ENCODE measurements at places on chromosomes 3 and 15.
A peak's percentile ranks its signal among the peaks of the same experiment; 100 is the strongest.

DNA sequence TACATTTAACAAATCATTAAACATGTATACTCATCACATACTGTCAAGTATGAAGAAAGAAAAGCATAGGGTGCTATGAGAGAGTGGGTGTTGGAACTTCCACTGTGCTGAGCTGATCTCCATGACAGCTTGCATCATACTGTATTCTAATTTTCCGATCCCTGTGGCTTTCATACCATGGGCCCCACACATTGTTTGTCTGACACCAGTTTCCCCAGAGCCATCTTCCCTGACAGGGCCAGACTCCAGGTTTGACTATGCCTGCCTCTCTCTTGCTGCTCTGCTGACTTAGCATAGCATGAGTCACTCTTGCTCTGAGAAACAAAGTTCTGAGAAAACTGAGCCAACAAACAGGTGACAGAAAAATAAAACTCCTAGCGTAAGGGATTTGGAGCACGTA, 37.0 kb upstream of the CASR start:
- no peak for DNase-seq

DNA sequence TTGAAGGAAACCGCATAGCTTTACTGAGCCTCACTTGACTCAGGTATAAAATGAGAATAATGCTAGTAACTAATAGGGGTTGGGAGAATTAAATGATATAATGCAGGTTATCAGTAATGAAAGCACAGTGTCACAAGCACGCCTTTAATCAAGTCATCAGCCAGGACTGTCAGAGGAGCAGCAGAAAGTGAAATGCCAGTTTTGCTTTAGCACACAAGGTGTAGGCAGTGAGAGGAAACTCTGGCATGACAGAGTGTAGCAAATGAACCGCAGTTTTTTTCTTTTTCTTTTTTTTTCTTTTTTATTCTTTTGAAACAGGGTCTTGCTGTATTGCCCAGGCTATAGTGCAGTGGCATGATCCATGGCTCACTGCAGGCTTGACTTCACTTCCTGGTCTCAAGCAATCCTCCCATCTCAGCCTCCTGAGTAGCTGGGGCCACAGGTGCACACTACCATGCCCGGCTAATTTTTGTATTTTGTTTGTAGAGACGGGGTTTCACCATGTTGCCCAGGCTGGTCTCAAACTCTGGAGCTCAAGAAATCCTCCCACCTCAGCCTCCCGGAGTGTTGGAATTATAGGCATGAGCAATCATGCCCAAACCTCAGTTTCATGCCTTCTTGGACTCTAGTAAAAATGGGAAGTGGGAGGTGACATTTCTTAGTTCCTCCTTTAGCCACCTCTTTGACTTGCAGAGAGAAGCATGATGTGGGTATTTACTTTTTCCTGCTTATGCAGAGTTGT, 9.7 kb upstream of the SCAANT1 start:
- DNase-seq, result no peak

- no peak for DNase-seq
Measured at GRCh38 chr3:13693441-13693840, 144.5 kb downstream of the FBLN2 start.

- no peak for DNase-seq
Measured at GRCh38 chr15:69718916-69719315, 266.3 kb downstream of the RPLP1 start.

- DNase-seq, result no peak
Measured at GRCh38 chr3:66133853-66134445, 86.9 kb upstream of the SLC25A26 start.

DNA sequence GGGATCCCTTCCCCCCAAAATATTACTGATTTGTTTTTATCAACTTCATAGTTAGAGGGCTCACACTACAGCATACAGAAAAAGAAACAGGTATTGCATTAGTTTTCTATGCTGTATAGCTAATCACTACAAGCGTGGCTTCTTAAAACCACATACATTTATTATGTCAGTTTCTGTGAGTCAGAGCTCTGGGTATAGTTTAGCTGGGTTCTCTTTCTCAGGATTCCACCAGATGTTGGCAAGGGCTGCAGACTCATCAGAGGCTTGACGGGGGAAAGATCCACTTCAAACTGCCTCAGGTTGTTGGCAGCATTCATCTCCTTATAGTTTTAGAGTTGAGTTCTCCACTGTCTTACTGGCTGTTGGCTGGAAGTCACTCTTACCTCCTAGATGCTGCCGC, 328.0 kb downstream of the NLGN1 start:
- DNase-seq, result no peak

GRCh38 chr3:185253645-185254410, at the start of gene EHHADH:
TSS of gene EHHADH (minus strand) at chr3:185254049. CDS start at chr3:185254022, 27 bp downstream.
- peak; percentile 26 for DNase-seq

GRCh38 chr15:28975766-28976179, 90.0 kb downstream of the APBA2 start:
- no peak for DNase-seq

- DNase-seq, result no peak
Measured at GRCh38 chr3:32449691-32450090, 53.0 kb downstream of the CMTM6 start.

DNA sequence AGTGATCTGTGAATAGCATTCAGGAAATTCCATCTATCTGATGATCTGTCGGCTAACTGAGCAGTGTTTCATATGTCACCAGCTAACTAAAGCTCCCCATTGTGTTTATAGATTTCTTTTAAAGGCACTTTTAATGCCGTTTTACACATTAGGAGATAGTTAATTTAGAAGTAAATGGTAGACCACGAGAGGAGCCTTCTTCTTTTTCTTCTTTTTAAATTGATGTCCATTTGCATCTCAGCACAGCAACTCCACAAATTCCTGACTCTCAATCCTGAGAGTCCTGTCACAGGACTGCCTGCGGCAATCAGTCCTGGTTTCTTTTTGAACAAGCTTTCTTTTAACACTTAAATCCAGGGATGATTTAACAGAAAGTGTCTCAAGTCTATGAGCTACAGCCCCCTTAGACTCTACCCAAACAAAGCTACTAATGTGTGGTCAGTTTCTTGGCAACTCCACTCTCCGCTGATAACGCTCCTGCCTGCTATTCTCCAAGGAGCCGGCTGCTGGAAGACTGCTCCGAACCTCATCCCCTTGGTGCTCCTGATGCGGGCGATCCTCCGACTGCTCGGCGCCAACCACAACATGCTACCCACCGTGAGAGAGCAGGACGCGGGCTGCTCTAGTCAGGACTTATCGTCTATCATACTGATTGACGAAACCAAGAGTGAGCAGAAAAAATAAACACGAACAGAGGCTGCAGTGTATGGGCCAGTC, 421.4 kb downstream of the MECOM start:
- no peak for DNase-seq

DNA sequence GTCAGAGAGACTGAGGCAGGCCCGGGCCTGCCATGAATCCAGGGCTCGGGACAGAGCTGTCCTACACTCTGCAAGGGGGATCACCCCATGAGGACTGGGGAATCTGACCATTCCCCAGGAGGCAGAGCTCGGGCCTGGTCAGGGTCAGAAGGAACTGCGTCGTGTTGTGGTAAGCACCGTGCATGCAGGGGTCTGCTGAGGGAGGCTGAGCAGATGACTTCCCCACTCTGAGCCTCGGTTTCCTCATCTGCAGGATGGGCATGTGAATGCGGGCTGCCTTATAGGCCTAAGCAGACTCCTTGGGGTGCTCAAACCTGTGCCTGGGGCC, 61.6 kb upstream of the IQSEC1 start:
- no peak for DNase-seq

DNA sequence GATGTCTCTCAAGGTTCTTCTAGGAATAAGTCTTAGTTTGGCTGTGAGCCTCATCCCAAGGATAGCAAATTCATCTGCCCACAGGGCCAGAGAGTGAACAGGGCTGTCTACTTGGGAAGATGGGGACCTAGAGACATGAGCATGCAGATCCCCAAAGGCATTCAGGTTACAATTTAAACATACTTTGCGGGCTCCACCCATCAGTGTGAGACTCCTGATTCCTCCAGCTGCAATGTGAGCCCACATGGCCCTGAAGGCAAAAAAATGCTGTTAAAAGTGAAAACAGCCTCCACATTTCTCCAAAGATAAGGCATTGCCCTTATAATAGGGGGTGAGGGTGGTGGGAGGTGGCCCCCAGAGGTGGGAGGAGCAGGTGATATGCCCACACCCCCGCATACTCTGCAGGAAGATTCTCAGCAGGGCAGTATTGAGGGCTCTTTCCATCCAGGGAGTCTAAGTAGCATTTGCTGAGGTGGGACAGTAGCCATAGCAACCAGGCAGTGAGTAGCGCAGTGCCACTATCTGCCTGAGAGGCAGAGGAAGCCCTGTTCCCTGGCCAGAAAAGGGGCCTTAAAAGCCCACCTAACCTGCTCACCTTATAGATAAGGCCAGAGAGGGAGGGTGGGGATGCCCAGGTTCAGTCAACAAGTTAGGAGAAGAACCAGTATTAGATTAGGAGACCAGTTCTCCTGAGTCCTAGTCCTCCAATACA, 31.2 kb downstream of the TGM4 start:
- no peak for DNase-seq

DNA sequence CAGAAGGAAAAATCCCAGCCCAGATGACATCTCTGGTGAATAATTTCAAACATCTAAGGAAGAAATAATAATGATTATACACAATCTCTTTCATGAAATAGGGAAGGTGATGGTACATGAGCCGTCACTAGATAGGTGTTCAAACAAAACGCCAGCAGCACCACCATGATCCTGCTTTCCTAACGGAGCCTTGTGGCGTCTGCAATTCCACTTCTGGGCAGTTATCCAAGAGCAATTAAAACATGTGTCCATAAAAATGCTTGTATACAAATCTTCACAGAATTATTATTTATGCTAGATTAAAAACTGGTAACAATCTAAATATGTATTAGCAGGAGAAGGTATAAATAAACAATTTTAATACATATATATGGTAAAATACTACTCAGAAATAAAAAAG, 33.7 kb downstream of the RTP4 start:
- no peak for DNase-seq

GRCh38 chr3:188830893-188831292, 340.9 kb upstream of the TPRG1 start:
- DNase-seq, result no peak

- DNase-seq, result no peak
Measured at GRCh38 chr3:121722411-121722810, 27.1 kb downstream of the GOLGB1 start.

- DNase-seq, result no peak
Measured at GRCh38 chr3:69252141-69252540, 129.7 kb upstream of the LMOD3 start.

GRCh38 chr3:72271216-72271615, 486.3 kb upstream of the PROK2 start:
- DNase-seq, result no peak

GRCh38 chr3:1583044-1583443, 490.2 kb downstream of the CNTN6 start:
- DNase-seq, result no peak

DNA sequence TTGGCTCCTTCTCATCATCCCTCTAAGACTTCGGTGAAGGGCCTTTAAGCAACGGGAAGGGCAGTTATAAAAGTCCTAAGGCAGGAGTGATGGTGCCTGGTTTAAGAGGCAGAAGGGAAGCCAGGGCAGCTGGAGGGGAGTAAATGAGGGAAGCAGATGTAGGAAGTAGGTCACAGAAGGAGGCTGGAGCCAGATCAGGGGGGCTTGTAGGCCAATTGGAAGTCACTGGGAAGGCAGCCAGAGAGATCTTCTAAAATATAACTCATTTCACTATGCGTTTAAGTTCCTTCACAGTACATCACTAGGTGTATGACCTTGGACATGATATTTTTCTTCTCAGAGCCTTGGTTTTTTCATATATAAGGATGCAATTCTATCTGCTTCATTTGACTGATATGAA, 94.7 kb downstream of the MYH15 start:
- no peak for DNase-seq

GRCh38 chr3:54999159-54999558, 71.3 kb upstream of the LRTM1 start:
- DNase-seq, result no peak

DNA sequence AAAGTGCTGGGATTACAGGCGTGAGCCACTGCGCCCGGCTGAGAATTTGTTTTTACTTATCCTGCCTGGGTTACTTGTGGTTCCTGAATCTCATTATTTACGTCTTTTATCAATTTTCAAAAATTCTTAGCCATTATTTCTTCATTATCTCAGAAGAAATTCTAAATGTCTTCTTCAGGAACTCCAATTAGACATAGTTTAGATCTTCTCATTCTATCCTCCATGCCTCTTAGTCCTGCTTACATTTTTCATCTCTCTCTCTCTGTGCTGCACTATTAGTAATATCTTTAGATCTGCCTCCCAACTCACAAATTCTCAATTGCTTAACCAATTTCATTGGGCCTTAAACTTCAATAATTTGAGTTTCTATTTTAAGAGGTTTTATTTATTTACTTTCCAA, 124.4 kb upstream of the MRPS22 start:
- no peak for DNase-seq

DNA sequence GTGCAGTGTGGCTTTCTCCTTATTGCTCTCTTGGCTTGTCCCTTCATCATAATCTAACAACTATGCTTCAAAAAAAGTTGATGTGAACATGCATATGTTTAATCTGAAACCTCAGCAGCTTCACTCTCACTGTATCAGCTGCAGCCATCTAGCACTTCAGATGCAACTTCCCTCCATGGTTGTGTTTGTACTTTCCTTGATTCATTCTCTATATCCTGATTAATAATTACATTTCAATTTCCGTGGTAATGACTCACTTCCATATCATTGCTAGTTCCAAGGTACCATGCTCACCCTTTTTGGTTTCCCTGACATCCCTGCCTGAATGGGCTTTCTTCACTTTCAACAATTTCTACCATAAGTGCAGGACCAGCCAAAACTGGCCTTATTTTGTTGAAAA, 51.2 kb downstream of the MDFIC2 start:
- no peak for DNase-seq

GRCh38 chr3:60844256-60844655, 407.0 kb downstream of the FHIT start:
- DNase-seq, result no peak

GRCh38 chr15:59349680-59350420, 22.8 kb downstream of the MYO1E start:
- DNase-seq, result no peak

- DNase-seq, result no peak
Measured at GRCh38 chr3:74027121-74027520, 402.4 kb upstream of the PDZRN3 start.

- DNase-seq, result no peak
Measured at GRCh38 chr3:168489301-168489700, 393.6 kb upstream of the GOLIM4 start.

GRCh38 chr3:157465741-157466140, 29.1 kb downstream of the PTX3 start:
- no peak for DNase-seq

GRCh38 chr3:185540695-185541094, 11.7 kb downstream of the LIPH start:
- DNase-seq, result no peak

Data from activated gamma-delta T cell (primary cell).